ENCODE measurements at places on chromosomes 1 and 21.

GRCh38 chr1:227884370-227885134 lies 63.2 kb downstream of the WNT9A start:
- DNase-seq: peak; percentile 2

GRCh38 chr1:205449750-205450443 lies 5.9 kb downstream of the BLACAT1 start:
- peak; percentile 32 for DNase-seq

DNA sequence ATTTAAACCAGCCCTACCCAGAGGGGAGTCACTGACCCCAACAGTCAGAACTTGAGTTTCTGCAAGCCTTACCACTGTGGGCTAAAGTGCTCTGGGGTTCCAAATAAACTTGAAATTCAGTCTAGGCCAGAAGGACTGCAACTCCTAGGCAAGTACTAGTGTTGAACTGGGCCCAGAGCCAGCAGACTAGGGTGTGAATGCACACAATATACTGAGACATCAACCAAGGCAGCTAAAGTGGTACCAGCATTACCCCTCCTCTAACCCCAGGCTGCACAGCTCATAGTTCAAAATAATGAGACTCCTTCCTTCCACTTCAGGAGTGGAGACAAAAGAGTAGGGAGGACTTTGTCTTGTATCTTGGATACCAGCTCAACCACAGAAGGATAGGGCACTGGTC lies 18.9 kb upstream of the IL20 start:
- DNase-seq: no peak

GRCh38 chr1:55321942-55322341 lies 106.8 kb upstream of the USP24 start:
- no peak for DNase-seq

Measured in stimulated activated CD4-positive, alpha-beta T cell treated with anti-CD3 and anti-CD28 coated beads, Interleukin-4, amount 100 ng/mL, for 24 hours (primary cell).